ENCODE measurements at places on chromosomes 7 and 10.
A peak's percentile ranks its signal among the peaks of the same experiment; 100 is the strongest.

DNA sequence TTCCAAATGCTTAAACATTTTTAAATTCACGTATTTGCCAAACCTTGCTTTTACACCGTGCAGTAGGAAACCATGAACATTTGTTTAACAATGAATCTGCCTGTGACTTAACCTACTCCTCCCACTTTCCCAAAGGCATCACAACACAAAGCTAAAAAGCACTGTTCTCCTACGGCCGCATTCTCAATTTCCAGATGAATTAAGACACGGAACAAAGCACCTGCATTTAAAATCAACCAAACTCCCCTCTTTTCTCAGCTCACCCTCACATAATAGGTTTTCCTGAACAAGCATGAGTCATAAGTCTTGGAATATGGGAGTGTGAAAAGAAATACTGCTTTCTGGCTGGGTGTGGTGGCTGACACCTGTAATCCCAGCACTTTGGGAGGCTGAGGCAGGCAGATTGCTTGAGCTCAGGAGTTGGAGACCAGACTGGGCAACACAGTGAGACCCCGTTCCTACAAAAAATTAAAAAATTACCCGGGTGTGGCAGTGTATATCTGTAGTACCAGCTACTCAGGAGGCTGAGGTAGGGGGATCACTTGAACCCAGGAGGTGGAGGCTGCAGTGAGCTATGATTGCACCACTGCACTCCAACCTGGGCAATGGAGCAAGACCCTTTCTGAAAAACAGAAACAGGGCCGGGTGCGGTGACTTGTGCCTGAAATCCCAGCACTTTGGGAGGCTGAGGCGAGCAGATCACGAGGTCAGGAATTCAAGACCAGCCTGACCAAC, 51.7 kb upstream of the CYTH3 start:
- peak; percentile 14 for DNase-seq

DNA sequence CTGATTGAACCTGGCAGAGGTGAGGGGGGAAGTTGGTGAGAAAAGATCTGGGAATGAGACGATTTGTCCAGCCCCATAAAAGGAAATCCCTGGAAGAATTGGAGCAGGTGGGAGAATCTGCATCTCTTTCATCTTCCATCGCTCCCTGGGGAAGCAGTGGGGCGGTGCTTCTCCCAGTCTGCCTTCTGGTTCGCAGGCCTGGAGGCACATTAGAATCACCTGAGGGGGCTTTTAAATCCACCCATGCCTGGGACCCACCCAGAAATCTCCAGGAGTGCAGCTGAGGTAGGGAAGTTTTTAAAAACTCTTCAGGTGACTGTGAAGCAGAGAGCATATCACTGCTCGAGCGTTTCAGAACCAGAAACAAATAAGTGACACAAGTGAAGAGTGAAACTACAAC, 26.7 kb upstream of the SYPL1 start:
- DNase-seq = no peak

DNA sequence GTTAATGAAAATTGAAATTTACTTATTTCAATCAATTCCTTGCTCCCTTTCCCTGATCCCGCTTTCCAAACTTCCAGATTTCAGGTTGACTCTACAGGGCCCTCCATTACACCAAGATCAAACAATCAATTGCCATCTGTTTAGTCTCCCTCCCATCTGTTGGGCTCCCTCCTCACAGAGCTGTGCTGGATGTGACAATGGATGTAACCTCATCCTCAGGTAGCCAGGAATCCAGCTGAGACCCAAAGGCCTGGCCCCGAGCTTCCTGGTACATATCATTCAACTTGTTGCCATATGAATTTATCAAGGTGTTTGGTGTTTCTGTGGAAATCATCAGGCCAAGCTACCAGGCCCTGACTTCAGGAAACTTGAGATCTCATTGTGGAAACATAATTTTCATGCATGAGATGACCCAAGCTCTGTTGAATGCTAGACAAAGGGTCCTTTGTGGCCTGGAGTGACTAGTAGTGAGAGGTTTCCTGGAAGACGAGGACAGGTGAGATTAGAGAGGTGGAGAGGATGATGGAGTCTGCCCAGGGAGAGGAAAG, 148.6 kb upstream of the PDE1C start:
- no peak for DNase-seq

- DNase-seq = no peak
These were observed 35.4 kb downstream of the CDK13 start for GRCh38 chr7:39985398-39985918.

- peak; percentile 93 for DNase-seq
These were observed 449.0 kb upstream of the IGFBP3 start for GRCh38 chr7:46369933-46370654.

All from fibroblast of lung (primary cell).